GM12892 (cell line): ENCODE measurements at places on chromosomes 7 and 10.
A peak's percentile ranks its signal among the peaks of the same experiment; 100 is the strongest.

DNA sequence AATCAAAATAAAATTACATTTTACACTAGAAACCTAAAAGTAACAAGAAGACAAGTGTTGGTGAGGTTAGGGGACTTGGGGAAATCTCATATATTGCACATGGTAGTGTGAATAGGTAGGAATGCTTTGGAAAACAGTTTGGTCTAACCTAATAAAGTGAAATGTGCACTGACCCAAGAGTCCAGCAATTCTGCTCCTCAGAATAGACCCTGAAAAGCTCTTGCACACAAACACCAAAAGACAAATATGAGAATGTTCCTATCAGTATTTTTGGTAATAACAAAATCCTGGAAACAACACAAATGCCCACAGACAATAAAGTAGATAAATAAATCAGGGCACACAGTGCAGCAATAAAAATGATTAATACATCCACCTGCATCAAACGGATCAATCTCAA lies 165.7 kb downstream of the GRID1 start:
- DNase-seq = no peak

- no peak for DNase-seq
Measured at GRCh38 chr7:28986028-28986764, 28.1 kb upstream of the TRIL start.

DNA sequence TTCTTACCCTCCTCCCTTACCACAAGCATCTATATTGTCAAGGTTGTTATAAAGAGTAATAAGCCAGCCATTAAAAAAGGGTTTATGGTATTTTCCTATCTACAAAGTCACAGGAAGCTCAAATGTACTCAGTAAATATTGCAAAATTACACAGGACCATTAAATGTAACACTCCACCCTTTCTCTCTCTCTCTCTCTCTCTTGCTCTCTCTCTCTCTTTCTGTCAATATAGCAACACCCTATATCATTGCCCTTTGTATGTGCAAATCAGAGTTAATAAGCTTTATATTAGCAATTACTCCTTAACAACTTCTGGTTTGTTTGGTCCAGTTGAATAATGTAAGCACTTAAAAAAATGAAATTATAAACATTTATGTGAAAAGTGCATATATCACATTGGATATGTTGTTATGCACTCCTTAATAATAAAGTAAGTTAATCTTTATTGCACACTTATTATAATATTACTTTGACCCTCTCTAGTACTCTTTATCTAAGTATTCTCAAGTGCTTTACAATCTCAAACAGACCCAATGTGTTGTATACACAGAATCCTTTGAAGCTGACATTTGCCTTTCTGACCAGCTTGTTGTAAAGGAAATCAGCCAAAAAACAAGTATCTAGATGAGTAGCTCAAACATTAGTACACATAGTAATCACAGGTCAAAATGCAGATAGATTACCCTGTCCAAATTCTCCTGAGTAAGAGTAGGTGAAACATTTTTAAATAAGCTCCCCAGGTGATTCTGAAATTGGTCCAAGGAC lies 93.2 kb downstream of the CFTR start:
- DNase-seq = no peak

DNA sequence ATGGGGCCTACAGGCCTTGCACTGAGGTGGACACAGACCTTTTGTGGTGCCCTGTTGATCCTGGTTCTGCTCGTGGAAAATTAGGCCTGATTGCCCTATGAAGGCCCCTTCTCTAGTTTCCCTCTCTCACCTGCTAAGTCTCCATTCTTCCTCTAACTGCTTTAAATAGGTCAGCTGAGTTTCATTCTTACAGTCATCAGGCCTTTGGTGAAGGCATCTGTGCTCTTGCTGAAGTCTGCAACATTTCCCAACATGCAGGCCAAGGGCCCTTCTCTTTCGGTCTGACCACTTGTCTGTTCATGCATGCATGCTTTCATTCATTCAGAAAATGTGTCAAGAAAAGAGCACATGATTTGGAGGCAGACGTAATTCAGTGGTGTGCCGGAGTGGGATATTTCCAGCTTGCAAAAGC lies 244.0 kb downstream of the BUB3 start:
- DNase-seq = peak; percentile 62

DNA sequence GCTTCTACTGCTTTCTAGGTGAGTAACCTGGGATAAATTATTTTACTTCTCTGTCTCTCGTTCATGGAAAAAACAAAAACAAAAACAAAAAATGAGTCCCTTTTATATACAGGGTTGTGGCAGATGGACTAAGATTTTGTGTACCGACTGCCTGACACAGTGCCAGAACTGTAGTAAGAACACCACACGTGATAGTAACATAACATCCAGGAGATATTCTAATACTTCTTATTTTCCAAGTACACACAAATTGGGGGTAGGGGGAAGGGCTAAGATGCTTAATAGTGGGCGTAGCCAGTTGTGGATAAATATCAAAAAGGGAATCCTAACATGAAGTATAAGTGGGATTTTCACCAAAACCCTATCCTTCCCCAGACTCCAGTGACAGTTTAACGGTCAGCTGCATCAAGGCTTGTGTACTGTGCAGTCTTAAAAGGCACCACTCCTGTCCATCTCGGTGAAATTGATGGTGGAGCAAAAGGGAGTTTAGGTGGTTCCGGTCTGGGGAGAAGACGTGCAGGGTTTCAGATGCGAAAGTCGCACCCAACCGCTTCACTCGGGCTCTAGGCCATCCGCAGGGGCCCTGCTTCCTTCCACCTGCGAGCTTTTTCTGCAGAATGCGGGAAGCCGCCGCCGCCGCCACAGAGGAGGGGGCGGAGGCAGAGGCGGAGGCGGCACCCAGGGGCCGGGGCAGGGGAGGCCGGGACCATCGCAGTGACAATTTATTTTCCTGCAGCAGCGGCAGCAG lies at the start of gene STAMBPL1:
TSS of gene STAMBPL1 (plus strand) at position 712 of the 748 bp plus-strand sequence. CDS start 21,464 bp downstream, outside the sequence.
- DNase-seq = no peak

DNA sequence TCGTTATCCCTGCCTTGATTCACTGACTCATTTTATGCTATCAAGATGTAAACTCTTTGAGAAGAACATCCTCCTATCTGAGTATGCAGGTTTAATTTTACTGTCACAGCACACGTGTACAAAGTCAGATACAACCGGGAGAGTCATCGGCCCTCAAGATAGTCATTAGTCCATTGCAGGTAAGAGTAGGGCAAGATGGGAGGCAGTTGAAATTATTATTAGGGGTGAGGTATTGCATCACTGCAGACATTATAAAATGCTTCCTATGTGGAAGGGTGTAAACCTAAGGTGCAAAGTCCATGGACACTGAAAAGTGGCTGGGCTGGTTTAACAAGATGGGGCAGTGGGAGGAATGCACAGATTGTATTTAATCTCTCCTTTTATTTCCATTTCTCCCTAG lies 113.7 kb downstream of the ARL4A start:
- no peak for DNase-seq

- DNase-seq = peak; percentile 60
Measured at GRCh38 chr10:79069325-79070080, 737 bp downstream of the ZMIZ1 start.

DNA sequence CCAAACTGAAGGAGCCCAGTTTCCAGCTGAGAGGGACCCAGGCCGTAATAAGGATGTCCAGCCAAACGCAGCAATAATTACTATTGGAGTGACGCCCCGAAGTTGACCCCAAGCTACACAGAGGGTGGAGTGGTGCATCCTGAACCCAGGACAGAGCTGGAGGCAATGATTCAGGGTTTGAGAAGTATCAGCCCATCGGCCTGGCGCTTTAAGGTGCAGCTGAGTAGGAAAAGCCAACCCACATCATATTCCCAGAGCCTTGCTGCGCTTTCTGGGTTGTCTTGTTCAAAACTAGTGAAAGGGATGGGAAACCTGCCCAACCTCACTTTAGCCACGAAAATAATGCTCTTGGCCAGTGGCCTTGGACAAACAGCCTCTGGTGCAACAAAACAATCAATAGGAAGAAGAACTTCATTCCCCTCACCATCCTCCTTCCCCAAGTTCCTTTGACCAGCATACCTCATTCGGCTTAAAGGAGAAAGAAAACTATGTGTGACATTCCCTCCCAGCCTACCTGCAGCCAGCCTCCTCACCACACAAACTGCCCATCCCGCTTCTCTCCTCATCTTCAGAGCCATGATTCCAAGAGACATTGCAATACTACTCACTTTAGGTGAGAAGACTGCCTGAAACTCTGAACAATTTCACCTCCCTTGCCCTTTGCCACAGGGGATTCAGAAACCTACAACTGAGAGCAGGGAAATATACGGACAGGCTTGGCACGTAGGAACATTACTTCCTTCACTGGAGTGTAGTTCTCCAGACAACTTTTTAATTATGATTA lies 217.2 kb upstream of the MKLN1 start:
- no peak for DNase-seq

- DNase-seq = no peak
Measured at GRCh38 chr10:72241691-72242252, 25.7 kb upstream of the ASCC1 start.

DNA sequence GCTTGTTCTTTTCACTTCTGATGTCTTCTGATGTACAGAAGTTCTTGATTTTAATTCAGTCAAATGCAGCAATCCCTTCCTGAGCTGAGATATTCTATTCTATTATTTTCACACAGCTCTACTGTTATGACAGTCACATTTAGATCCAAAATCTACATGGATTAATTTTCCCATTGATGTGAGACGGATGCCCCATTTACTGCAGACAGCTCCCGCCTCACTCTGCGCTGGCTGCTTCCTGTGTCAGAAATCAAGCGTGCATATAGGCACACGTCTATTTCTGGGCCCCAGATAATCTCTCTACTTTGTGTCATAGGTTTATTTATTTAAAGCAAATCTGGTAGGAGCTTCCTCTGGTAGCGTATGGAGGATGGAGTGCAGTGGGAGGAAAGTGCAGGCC lies 6.7 kb downstream of the BNIP3 start:
- DNase-seq = no peak

DNA sequence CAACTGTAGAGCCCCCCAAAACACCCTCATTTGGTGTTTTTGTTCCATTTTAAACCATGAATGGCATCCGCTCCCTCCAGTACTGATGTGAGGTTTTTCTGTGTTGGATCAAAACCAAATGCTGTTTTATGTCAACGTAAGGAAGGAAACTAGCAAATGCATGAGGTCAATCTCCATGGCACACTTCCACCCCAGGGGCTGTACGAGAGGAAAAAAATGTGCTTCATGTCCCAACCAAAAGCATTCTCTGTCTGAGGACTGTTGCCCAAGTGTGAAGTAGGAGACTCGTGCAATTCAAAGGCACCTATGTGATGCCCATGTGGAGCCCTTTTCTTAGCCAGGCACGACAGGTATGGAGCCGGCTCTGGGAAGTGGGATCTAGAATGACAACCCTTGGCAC lies 180.3 kb upstream of the MKI67 start:
- no peak for DNase-seq

GRCh38 chr10:124590216-124591122 lies 128.8 kb downstream of the LHPP start:
- DNase-seq = no peak

GRCh38 chr10:18498998-18499397 lies 152.4 kb downstream of the NSUN6 start:
- no peak for DNase-seq

- DNase-seq = no peak
Measured at GRCh38 chr10:51800725-51801424, 101.5 kb upstream of the CSTF2T start.

DNA sequence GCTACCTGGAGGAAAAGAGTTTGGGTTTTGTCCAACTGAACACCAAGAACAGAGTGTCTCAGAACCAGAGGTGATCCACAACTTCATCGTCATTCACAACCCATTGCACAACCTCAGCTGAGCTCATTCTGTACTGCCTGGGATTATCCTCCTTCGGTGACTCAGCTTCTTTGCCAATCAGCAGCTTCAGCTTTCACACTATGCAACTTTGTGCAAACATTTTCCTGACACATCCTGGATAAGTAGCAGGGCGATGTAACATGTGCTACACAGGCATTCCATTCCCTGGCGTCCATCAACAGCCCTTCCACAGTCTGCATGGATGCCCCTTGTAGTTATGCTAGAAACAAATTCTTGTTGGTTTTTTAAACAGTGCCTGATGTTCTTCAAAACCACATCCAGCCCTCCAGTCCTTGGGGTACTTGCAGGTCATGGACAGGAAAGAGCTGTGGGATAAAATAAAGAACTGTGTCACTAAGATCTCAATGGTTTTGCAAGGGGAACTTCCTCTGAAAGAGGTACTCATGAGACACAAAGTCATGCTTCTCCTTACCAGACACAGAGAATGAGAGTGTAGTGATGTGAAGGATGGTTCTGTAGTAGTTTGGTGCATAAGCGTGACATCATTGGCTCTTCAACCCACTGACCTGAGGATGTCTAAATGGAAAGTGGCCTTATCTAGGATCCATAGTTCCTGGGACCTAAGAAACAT lies 478.5 kb downstream of the KIF20B start:
- DNase-seq = no peak

GRCh38 chr7:124155432-124156022 lies 122.7 kb upstream of the TMEM229A start:
- no peak for DNase-seq

DNA sequence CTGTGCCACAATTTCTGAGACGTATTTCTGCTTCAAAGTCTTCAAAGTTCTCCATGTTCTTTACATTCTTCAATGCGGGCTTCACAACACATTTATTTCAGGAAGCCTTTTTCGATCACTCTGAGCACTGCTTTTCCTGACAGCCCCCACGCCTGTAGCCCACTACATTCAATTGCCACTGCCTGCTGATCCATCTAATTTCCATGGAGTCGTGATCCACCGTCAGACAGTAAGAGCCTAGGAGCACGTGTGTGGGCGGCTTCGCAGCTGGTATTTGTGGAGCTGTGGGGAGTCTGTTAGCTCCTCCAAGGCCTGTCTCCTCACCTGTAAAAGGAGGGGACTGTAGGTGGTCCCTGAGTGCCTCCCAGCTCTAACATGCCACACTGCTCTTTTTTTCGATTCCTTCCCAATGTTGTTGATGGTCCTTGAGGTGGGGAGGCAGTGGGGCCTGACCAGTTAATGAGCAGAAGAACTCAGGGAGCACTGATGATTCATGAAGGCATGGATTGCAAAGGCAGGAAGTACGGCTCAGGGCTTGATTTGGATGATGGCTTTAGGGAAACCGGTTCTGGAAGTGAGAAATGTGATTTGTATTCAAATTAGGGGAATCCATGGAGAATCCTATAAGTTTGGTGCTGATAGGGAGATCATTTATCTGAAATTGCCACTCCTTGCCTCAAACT lies 401.1 kb upstream of the PODXL start:
- DNase-seq = no peak

- DNase-seq = no peak
Measured at GRCh38 chr10:101512738-101513137, 75.3 kb downstream of the POLL start.

DNA sequence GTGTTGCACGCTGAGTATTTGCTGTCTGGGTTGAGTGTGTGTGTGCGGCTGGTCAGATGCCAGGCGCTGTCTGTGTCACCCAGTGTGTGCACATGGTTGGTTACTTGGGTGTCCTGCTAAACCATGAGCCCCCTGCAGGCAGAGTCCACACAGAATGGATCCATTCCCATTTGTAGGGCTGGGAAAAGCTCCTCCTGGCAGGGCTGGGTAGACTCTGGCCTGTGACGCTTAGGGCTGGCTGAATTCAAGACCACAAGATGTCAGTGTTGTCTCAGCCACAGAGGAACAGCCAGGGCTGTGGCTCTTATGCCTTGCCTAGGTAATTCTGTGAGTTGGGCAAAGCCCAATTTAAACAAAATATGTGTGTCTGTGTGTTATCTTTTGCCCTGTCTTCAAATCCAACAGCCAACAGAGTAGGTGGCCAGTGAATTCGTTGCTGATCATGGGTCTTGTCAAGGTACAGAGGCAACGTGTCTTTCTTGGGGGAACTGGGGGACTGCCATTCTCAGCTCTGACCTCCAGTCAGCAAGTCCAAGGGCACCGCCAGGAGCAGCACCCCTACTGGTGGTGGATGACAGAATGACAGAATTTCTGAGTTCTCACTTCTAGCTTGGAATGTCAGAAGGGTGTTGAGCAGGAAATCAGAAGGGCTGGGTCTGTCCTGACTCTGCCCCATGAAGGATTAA lies 285.1 kb downstream of the CCSER2 start:
- DNase-seq = no peak
